NCI-H2171 treated with DMSO at 0.1 percent for 48 hours (cell line): ENCODE measurements at places on chromosomes 2 and 18.
A peak's percentile ranks its signal among the peaks of the same experiment; 100 is the strongest.

GRCh38 chr2:122670897-122671296, 915.4 kb downstream of the TSN start:
- peak; percentile 7 for DNase-seq

DNA sequence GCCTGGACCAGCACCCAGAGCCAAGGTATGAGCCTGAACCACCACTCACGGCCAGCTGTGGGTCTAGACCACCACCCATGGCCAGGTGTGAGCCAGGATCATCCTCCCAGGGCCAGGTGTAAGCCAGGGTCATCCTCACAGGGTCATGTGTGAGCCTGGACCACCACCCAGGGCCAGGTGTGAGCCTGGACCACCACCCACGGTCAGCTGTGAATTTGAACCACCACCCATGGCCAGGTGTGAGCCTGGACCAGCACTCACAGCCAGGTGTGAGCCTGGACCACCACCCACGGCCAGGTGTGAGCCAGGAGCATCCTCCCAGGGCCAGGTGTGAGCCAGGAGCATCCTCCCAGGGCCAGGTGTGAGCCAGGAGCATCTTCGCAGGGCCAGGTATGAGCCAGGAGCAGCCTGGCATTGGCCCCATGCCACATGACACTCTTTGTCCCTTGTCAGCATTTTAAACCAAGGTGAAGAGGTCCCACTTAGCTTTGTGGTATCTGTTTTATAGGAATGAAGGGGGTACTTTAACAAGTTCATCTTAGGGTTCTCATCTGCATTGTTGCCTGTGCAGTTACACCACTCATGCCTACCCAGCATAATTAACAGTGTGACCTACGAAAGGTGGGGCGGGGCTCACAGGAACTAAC, 71.2 kb downstream of the AGAP1 start:
- DNase-seq, result no peak

DNA sequence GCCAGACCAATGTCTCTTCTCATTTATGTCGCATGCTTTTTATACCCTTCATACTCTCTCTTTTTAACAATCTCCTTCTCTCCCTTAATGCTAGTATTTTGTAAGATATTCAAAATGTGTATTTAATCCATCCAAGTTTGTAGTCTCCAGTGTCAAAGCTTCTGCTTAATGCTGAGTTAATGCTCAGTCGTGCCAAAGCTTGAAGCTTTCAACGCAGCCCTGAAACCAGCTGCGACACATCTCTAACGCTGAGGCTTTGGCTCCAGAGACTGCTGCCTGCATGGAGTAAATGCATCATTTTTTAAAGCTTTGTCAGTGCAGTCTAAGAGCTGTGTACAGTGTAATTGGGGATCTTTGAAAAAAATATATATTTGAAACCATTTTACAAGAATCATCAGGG, 2108.8 kb upstream of the PIK3C3 start:
- no peak for DNase-seq

DNA sequence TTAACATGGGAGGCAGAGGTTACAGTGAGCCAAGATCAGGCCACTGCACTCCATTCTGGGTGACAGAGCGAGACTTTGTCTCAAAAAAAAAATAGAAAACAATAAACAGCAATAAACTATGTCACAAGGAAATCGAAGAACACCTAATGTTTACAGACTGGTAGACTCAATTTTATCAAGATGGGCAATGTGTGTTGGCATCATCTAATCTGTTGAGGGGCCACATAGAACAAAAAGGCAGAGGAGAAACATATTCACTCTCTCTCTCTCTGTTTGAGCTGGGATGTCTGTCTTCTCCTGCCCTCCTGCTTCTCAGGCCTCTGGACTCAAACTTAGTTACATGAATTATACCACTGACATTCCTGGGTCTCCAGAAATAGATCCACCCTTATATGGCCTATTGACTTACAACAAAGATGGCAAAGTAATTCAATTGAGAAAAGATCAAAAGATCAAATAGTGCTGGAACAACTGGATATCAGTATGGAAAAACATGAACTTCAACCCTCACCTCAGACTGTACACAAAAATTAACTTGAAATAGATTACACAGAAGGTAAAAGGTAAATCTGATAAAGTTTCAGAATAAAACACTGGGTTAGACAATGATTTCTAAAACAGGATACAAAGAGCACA, 703.8 kb upstream of the CRIM1 start:
- DNase-seq, result no peak

DNA sequence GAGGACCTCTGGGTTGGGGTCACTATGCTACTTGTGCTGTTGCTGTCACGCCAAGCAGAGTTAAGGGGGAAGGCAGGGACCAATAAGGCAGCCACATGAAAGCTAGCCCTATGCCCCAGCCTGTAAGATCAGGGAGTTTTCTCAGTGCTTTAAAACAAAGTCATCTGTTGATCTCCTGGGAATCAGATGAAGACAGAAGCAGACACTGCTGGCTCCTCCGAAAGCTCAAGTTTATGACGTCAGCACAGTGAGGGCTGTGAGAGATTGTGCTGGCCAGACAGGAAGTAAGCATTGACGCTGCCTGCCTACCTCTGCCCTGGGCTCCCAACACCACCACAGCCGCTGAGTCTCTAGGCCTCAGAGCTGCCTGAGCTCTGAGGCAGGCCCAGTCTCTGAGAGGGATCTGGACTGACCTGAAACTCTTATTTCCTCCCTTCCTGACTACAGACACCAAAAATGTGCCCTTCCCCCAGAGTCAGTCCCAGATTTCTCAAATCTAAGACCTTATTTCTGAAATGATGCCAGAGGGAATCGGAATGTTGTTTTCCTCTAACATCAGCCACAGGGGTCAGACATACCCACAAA, 118.1 kb upstream of the EPAS1 start:
- no peak for DNase-seq

- peak; percentile 52 for DNase-seq
These were observed 17.1 kb upstream of the CNNM3 start for GRCh38 chr2:96798733-96799622.

- DNase-seq, result peak; percentile 60
These were observed 13.0 kb downstream of the KIF5C start for GRCh38 chr2:148888003-148888501.

GRCh38 chr2:168245074-168245825, 2.1 kb downstream of the STK39 start:
- peak; percentile 57 for DNase-seq

DNA sequence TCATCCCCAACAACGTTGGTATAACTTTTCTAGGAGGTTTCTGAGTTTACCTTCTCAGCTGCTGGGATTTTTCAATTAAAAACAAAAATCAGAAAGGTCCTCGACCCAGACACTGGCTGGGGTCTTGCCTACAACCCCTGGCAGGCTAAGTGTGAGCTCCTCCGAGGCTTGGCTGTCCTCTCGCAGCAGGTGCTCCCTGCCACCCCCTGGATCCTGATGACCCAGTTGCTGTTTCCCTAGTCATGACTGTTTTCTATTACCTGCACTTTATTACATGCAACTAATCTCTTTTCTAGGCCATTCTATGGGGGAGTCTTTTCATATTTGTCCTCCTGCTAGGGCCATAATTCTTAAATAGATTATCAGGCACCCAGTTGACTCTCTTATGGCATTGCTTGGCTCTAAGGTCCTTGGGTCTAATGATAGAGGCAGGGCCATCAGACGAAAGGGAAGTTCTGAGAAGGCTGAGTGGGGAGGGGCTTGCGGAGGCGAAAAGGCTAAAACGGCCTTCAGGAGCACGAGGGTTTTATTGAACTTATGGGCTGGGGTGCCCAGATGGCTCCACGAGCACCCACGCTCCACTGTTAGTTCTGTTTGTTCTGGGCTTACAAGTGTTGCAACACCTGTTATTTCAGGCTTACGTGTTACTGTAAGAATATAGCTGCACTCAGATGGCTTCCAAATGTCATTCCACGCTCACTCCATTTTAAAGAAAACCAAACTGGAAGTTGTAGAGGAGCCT, 166.0 kb downstream of the NCK2 start:
- peak; percentile 44 for DNase-seq

GRCh38 chr2:170038734-170039133, 139.2 kb upstream of the MYO3B start:
- no peak for DNase-seq

- DNase-seq, result no peak
These were observed 31.3 kb upstream of the AFTPH start for GRCh38 chr2:64492821-64493220.

GRCh38 chr2:203484266-203485112, 50.6 kb downstream of the RAPH1 start:
- no peak for DNase-seq

DNA sequence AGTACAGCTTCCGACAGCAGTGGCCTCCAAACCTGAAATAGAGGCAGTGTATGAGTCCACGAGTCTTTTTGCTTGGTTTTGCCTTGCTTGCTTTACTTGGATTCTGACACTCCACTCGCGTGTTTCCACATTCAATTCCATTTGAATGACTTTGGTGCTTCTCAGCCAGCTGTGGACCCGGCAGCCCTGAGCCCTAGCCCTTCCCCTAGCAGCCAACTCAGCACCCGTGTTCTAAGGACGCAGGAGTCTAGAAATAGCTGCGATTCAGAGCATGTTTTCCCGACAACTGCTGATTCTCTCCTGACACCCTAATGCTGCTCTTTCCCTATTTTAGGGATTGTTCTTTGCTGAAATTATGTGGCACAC, 20.6 kb downstream of the LRRFIP1 start:
- DNase-seq, result no peak

DNA sequence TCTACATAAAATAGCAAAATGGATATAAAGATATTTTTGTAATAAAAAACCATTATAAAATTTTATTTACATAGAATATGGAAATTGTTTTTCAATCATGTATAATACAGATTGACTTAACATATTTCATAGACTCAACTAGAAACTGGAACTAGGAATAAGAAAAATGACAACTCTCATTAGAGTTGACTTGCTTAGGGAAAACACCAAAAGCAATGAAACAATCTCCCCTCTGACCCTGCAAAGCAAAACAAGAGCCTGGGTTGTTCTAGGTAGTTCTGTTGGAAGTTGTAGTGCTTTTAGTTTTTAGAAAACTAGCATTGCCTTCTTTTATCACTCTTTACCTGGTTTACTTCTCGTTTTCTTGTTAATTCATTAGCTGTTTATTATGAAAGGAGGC, 32.2 kb upstream of the MTIF2 start:
- DNase-seq, result no peak

- no peak for DNase-seq
These were observed 15.8 kb downstream of the PTPN18 start for GRCh38 chr2:130371723-130372054.

DNA sequence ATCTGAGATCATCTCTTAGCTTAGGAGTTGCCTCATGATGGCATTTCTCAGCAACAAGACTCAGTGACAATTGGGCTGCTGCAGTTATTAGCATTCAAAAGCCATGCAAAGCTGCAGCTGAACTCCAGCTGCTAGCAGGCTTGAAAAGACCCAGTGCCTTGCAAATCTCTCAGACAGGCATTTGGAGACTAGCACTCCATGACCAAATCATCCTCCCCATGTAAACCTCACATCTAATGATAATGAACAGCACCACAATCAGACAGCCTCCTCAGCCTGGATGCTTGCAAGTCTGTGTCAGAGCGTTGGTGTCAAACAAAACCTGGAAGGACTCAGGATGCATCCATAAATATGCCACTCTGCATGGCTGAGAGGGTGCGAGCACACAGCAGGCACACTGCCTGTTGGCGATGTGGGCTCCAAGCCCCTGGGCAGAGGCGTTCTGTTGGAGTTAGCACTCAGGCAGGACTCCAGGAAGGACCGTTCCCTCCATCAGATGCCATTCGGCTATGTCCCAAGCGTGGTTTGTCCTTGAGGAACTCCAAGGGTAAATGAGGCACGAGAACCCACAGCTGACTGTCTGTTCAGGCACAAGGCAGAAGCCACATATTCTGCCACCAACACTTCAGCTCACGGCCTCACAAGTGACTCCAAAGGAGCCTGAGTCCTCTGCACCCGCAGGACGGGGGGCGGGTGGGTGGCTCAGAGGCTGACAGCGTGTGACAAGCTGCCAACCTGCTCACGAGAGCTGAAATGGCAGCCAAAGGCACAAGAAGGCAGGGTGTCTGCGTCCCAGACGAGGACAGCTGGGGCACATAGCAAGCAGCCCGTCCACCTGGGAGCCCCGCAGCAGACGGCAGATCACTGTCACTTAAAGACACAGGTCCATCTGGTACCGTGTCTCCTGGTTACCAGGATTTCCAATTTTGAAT, 183.8 kb downstream of the MYT1L start:
- peak; percentile 93 for DNase-seq

- DNase-seq, result no peak
These were observed 279.8 kb downstream of the AFF3 start for GRCh38 chr2:99862566-99862965.

DNA sequence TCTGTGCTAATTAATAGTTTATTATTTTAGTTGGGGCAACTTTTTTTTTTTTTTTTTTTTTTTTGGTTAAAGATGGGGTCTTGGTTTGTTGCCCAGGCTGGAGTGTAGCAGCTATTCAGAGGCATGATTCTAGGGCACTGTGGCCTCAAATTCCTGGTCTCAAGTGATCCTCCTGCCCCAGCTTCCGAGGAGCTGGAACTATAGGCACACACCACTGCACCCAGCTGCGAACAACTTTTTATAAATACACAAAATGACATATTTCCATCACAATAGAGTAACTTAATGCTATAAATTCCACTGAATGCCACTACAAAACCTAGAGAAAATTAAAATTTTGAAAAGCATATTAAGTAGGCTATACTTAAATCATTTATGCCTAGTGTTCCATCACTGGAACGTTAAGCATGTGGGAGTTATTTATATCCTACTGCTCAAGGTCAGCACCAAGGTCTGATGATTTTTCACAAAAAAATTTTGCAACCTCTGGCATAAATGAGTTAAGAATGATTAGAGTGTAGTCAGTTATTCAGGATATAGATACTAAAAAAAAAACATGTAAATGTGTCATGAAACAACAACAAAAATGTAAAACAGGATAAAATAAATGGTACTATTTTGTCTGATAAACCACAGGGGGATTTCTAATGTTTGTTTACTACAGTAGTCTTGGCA, 46.8 kb downstream of the GFPT1 start:
- no peak for DNase-seq
